EH (cell line): ENCODE measurements at places on chromosomes 11 and 22.

DNA sequence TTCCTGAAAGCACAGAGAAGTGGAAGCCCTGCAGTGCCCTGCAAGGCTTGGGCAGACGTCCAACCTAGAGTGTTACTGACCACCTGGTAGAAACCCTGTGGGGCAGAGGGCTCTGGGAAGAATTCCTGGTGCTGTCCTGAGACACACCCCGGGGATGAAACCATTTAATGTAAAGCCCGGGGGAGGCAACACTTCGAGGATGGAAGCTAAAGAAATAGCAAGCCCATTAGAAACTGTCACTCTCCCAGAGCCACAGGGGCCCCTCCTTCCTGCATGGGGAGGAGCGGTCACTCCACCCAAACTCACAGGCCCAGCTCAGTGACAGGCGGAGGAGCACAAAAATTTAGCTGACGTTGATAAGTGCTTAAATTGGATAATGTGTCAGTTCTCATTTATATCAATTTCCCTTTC is 57.6 kb downstream of the NRXN2 start:
- no peak for DNase-seq

- DNase-seq = no peak
Measured at GRCh38 chr11:122345586-122345985, 229.6 kb upstream of the BLID start.

DNA sequence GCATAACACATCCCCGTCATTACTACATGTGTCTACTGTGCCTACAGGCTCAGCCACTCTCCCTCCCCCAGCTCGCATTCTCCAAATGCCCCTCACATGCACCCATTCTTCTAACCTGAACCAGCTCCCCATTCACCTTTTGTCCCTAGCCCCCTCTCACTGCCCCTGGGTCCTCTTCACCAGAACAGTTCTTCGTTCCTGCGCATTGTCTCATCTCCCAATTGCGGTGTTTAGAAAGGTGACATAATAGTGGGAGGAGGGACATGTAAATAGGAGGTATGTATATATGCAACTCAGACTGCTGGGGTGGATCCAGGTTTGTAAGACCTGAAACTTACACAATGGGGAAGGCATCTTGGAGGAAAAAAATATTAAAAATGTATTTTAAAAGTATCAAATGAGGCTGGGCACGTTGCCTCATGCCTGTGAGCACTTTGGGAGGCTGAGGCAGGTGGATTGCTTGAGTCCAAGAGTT is 4.7 kb upstream of the VSIG2 start:
- DNase-seq = no peak

DNA sequence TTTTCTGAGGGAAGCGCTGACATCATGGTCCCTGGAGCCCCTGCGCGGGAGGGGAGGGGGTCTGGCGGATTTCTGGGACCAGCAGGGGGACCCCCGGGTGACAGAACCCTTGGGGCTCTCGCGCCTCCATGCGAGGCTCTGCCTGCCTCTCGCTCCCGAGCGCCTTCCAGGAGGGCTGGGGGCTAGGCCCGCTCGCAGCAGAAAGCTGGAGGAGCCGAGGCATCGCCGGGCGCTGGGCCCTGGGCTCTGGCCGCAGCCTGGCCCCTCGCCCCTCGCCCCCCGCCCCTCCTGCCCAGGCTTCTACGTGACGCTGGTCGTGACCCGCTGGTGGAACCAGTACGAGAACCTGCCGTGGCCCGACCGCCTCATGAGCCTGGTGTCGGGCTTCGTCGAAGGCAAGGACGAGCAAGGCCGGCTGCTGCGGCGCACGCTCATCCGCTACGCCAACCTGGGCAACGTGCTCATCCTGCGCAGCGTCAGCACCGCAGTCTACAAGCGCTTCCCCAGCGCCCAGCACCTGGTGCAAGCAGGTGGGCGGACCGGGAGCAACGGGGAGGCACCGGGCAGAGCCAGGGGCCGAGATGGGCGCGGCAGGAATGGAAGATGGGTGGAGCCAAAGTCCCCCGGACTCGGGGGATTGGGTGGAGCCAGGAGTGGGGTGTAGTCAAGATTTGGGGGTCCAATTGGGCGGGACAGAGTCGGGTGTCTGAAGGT is 5.4 kb downstream of the BEST1 start:
- no peak for DNase-seq

DNA sequence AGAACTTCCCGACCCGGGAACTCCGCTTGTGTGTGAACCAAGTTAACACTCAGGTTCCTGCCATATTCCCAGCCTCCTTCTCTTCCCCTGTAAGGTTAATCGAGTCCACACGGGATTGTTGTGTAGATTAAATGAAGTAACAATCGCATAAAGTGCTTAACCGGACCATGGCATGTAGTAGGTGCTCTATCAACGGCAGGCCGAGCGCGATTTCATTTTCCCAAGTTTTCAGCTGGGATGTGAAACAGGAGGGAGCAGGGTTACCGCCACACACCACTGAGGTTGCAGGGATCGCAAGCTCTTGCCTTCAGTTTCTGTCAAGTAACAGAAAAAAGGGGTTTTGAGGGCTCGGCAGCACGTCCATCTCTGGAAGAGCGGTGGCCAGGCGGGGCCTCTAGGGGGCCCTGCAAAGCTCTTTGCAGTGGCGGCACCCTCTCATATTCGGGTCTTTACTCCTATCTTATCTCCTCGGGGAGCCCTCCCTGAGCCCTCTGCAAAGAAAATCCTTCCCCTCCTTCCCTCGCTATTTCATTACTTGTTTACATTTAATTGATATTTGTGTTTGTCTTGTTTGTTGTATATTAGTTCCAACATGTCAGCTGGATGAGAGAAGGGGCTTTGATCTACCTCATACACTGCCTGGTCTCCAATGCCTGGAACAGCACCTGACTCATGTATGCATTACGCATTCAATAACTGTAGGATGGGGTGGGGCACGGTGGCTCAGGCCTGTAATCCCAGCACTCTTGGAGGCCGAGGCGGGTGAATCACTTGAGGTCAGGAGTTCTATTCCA is 816 bp upstream of the PLEKHA7 start:
- DNase-seq = no peak

DNA sequence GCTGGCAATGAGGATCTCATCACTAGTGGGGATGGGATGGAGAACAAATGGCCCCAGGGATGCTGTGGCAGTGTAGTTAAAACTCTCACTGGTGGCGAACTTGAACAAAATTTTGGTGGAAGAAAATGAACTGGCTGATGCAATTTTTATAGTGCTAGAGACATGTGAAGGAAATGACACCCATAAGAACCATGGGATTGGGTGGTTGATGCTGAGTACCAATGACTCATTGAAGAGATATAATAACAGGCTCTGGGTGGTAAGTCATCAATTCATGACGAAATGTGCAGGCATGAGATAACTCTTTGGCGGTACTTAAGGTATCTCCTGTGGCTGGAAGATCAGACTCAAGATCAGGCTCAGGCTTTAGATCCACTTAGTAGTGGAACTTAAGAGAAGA is 172.9 kb upstream of the DDI1 start:
- peak; percentile 78 for DNase-seq

- peak; percentile 30 for DNase-seq
Measured at GRCh38 chr11:116857936-116858335, 20.5 kb upstream of the APOA1 start.

GRCh38 chr11:60899046-60899936 is 7.1 kb downstream of the PRPF19 start:
- peak; percentile 70 for DNase-seq

GRCh38 chr11:2796091-2796490 is 89.5 kb downstream of the CDKN1C start:
- DNase-seq = no peak

GRCh38 chr22:30453731-30454510 is 17.9 kb downstream of the SEC14L3 start:
- peak; percentile 21 for DNase-seq

DNA sequence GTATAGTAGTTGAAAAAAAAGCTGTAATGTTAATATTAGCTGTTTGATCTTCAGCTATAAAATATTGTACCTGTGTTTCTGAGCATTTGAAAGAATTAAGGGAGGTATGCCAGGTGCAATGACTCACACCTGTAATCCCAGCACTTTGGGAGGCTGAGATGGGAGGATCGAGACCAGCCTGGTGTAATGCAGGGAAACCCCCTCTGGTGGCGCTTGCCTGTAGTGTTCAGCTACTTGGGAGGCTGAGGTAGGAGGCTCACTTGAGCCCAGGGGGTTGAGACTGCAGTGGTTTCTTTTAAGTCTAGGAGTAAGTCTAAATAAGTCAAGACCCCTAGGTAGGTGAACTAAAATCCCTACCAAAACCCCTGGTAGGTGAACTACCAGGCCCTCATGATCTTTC is 37.1 kb downstream of the TAF1D start:
- DNase-seq = no peak

- no peak for DNase-seq
Measured at GRCh38 chr11:11534981-11535380, 86.8 kb downstream of the GALNT18 start.

- no peak for DNase-seq
Measured at GRCh38 chr11:13534358-13534757, 38.6 kb upstream of the PTH start.

- peak; percentile 16 for DNase-seq
Measured at GRCh38 chr11:129323896-129324502, 51.6 kb upstream of the BARX2 start.
